Fibroblast of skin of left biceps (primary cell): ENCODE measurements at places on chromosomes 1 and 21.

GRCh38 chr1:38203441-38203840 lies 156.8 kb upstream of the POU3F1 start:
- no peak for DNase-seq

GRCh38 chr1:14614341-14614740 lies 15.9 kb downstream of the KAZN start:
- DNase-seq = no peak

GRCh38 chr1:68111519-68112436 lies 61.4 kb upstream of the DIRAS3 start:
- peak; percentile 56 for DNase-seq

DNA sequence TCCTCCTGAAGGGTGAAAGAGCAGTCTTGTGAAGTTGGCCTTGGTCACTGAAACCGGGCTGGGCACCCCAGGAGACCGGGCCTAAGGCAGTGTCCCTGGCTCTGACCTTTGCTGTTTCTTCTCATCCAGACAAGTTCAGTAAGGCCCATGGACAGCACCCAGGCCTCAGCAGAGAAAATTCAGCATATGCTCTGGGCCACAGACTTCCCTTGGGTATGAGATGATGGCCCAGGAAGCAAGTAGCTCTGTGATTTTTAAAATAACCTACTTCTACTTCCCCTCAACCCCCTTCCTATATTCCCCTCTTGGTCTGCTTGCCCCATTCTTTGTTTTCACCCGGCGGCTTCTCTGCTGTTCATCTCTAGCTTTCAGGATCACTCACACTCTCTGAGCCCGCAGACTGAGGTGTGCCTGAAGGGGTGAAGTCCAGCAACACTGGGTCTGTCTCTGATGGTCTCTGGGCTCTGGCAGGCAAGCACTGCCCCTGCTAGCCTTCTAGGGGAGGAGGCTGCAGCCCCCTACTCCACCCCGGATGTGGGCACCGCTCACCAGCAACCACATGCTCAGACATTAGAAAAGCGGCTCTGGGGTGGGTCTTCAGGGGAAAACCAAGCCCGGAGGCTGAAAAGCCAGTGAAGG lies 2.9 kb upstream of the GPR25 start:
- no peak for DNase-seq

DNA sequence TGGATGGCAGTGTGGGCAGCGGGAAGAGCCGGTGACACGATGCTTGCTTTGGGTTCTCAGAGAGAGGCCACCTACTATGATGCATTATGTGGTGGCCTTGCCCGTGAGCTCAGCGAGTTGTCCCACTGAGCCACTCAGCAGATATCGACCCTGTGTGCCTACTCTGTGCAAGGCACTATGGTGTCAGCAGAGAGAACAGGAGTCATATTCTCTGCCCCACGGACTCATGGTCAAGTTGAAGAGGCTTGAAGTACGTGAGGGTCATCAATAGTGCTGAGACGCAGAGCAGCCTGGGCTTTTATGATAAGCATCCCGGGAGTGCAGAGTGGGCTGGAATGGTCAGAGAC lies 466.2 kb downstream of the CAMTA1 start:
- DNase-seq = no peak

- no peak for DNase-seq
Observed at GRCh38 chr1:205356440-205357139, at the start of gene KLHDC8A. KLHDC8A (minus strand) TSS chr1:205356922; CDS start chr1:205343604, 13,318 bp downstream.

DNA sequence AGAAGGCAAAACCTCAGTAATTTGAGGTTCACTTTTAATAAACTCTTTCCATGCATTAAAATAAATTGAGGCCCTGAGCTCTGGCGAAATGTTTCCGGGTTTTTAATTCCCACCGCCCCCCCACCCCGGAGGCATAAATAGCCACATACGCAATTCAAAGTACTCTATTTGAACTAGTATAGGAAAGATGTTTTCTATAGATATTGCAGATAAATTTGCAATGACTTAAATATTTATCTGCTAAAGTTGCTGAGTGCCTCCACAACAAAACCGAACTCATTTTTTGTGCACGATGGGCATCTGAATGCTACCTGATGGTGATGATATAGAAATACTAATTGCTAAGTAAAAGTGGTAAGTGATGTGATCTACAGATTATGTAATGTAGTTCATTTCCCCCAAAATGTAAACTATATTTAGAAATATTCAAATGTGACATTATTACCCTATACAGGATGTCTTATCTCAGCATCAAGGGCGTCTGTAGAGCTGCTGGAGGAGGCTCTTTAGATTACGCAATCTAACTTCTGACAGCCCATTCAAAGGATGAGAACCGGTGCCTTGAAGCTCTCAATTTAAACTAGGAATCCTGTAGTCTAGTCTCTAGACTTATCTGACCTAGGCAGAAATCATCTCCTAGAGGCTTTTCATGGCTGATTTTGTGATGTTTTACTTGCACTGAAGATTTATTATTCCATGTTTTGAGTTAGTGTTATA lies 8.5 kb downstream of the IRF2BP2 start:
- no peak for DNase-seq

DNA sequence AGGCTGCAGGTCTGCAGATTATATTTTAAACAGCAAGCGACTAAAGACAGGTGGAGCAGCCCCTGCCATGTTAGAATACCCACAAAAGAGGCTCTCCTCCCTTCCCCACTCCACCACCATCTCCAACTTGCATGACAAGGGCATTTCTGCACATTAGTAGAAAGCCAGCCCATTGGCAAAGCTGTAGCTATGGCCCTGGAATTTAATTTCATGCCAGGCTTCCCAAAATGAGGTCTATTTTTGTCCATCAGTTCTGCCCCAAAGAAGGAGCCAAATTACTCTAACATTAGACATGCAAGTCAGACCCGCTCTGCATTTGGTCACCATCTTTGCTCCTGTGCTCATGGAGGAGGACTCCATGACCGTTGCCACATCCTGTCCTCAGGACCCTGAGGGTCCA lies 115.2 kb downstream of the LAMC2 start:
- DNase-seq = no peak

DNA sequence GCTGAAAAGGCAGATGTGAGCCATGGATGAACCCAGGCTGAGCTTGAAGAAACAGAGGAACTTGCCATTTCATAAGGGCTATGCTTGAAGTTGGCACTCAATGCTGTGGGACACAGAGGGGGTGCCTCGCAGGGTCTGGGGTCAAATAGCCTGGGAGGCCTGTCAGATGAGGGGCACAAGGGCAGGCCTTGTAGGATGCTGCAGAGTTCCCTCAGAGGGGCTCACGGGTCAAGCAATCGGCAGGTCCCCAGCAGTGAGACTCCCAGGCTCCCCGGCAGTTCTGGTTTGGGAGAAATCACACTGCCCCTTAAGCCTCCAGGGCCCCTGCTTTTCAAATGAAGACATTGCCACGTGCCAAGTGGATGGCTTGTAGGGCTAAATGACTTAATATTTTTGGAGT lies 116.7 kb upstream of the GRIK3 start:
- DNase-seq = no peak

DNA sequence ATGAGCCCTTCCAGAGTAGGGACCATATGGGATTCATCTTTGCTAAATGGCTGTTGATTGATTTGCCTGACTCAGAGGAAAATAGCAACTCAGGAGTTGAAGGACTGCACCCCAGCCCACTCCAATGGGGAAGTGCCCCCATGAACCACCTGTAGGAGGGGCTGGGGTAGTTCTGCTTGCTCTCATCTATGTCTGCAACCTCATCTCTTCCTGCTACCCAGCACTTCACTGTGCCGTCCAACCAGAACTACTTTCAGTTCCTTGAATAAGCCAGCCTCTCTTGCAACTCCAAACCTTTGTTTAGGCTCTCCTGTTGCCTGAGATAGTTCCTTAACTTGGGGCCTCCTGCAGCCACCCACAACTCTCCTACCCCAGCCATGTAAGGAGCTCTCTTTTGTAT lies 26.6 kb downstream of the BEND5 start:
- no peak for DNase-seq

DNA sequence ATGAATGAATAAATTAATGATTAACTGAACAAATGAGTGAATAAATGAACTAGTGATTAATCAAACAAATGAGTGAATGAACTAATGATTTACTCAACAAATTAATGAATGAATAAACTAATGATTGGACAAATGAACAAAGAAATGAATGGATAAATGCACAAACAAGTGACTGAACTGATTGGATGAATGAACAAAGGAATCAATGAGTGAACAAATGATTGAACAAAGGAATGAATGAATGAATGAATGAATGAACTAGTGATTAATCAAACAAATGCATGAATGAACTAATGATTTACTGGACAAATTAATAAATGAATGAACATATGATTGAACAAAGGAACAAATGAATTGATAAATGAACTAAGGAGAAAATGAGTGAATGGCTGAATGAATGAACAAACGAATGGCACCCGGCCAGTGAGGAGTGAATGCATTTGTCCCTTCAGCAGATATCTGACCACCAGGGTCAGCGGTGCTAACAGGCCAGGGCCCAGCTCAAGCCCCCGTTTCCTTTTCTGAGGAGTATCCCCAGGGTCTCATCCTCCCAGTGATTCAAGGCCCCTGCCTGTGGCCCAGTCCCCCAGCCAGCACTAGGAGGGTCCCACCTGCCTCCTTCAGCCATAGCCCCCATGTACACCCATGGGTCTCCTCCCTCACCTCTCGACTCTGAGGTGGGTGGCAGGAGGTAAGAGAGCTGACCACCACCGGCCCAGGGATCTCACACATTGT lies 49.9 kb downstream of the WNT9A start:
- no peak for DNase-seq

DNA sequence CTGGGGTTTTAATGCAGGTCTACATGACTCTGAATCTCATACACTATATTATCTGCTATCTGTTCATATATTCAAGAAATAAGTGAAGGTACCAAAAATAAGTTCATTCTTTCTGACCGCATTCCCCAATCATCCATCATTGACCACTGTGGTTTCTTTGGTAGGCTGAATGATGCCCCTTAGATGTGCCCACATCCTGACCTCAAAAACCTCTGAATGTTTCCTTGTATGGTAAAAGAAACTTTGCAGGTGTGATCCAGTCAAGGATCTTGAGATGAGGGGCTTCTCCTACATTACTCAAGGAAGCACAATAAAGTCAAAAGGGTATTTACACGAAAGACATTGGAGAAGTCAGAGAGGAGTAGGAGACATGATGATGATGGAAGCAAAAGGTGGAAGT lies 60.6 kb upstream of the LRRC8B start:
- DNase-seq = no peak

GRCh38 chr1:93304716-93305138 lies 41.0 kb upstream of the DR1 start:
- peak; percentile 24 for DNase-seq
